ENCODE measurements at places on chromosomes 5 and 9. TPM values are rescaled to one million over a fixed set of nuclear protein-coding genes. Genes with fewer than 3 reads are reported as not detected.

- peak; percentile 11 for DNase-seq
Measured at GRCh38 chr9:129726322-129727160, 26.3 kb downstream of the PTGES start.

The CDH6 gene
- total RNA-seq = not detected

DNA sequence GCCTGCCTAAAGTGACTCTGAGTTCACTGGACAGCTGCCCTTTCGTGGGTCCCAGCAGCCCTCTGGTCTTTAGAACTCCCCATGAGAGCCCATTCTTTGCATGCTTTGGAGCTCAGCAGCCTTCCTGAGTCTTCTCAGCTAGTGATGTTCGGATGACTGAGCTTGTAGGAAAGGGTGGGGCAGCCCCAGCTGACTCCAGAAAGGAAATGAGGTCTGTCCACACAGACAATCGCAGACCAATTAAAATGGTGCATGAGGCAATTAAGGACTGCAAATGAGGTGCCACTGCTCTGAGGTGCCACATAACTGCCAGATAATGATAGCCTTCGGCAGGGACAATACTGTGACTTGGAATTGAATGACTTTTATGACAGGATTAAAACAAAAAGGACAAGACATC lies 25.4 kb upstream of the TOMM5 start:
- DNase-seq = no peak

DNA sequence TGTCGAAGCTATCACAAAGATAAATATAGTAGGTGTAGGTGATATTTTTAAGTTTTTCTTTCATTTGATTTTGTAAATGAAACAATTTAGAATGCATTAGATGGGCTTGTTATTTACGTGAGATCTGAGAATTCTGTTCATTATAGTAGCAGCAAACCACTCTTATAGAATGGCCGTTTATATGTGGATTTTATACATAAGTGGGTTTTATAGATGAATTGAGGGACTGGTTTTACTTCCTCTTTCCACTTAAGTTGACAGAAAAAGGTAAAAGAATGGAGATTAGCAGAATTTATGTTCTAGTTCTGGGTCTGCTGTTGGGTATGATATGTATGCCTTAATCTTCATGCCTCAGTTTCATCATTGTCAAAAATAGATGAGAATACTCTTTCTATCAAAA lies 5.6 kb downstream of the RMI1 start:
- DNase-seq = no peak

DNA sequence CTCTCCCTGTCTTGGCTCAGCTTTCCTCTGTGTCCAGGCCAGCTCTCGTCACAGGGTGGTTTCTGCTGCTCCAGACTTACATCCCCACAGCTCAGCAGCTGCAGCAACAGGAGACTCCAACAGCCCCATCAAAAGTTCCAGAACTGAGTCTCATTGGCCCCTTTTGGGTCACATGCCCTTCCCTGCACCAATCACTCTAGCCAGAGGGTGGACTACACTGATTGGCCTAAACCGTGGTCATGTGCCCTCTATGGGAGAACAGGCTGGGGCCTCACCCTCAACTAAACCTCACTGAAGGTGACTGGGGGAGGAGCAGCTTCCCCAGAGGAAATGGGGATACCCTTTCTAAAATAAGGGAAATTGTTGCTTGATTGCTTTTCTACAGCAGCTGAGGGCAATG lies 44.4 kb upstream of the CPLX2 start:
- DNase-seq = no peak

- DNase-seq = peak; percentile 38
Measured at GRCh38 chr9:95005278-95006143, 279.0 kb downstream of the AOPEP start.
